Activated T-helper 17 cell treated with anti-CD3 and anti-CD28 coated beads, Interleukin-2, amount 50 U/mL, for 72 hours (primary cell): ENCODE measurements at places on chromosomes 1 and 21. TPM values are rescaled to one million over a fixed set of nuclear protein-coding genes. Genes with fewer than 3 reads are reported as not detected.

GRCh38 chr1:87264976-87265375 lies 63.7 kb upstream of the LMO4 start:
- no peak for ATAC-seq

- no peak for ATAC-seq
These were observed 36.1 kb downstream of the ST6GALNAC3 start for GRCh38 chr1:76110666-76111065.

- ATAC-seq, result no peak
These were observed 600.5 kb downstream of the LTN1 start for GRCh38 chr21:28391938-28392849.

DNA sequence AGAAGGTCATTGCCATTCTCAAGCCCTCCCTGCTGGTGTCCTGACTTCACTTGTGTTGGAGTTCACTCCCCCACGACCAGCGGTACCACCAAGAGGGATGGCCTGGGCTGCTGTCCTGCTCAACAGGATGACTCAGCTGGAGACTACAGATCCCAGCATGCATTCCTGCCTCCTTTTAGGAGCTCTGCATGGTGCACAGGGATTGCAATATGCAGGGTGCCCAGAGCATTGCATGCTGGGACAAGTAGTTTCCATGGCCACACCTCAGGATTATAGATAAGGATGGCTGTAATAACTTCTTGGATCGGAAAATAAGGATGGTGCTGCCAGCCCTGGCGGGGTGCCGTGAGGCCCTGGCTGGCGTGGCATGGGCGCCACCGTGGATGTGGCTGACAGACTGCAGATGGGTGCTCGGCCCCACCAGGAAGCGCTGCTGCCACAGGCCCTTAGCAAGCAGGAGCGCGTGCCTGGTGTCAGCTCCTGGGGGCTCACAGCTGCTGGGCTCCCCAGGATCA lies 150.0 kb downstream of the CASZ1 start:
- ATAC-seq, result no peak

- ATAC-seq, result peak; percentile 86
These were observed 141.1 kb upstream of the SAMSN1 start for GRCh38 chr21:14687268-14687625.

- ATAC-seq, result peak; percentile 14
These were observed 186.5 kb downstream of the TGFBR3 start for GRCh38 chr1:91699339-91699974.

- no peak for ATAC-seq
These were observed 15.9 kb downstream of the BMP8A start for GRCh38 chr1:39507230-39507928.

DNA sequence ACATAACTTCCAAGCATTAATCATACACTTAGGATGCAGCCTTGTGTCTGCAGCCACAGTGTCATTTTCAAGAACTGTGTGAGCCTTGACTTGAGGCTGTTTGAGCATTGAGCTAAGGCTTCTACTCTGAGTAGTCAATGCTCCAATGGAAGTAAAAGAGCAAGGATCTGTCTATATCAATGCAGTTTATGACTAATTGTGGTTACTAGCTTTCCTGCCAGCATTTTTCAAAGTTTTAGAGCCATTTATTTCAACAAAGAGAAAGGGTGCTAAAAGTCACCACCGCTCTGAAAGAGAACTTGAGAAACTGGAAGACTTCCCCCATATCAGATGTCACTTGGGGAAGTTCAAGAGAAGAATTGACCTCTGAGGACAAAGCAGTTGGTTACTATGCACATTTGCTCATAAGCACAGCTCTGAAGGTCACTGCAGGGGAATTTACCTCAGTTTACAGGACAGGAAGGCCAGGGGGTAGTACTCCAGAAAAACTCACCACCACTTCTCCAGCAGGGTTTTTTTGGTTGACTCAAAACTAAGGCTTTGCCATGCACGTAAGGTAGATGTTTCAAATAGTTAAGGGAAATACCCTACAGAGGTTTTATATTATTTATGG lies 24.5 kb upstream of the RGS1 start:
- ATAC-seq, result peak; percentile 85

DNA sequence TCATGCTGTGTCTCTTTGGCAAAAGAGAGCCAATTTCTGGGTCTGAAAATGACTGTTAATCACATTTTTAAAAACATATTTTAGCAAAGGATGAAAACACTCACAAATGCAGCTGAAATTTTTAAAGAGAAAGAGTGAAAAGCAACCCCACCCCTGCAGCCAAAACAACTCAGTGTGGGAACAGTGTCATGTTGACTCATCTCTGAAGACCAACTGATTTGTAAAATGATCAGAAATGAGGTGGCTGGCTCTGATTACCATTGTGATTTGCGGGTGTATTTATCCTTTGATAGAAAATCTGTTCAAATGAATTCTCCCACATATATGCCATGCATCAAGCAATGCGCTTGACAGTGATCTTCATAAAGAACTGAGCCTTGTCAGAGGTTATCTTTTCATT lies 287.0 kb upstream of the ESRRG start:
- ATAC-seq, result no peak

DNA sequence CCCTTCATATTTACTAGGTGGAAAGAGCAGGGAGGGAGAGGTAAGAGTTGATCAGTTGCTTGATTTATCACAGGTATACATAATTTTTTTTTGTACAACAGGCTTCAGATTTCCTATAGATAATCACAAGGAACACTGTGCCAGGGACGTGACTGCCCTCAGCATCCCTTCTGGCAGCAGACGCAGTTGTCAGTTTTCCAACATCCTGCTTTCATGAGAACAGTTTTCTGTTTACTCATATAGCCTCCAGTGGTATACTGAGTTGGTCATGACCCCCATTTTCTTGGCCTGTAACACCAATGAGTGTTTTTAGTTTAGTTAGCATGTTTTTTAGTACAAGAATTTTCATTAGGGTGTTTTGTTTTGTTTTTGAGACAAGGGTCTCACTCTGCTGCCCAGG lies 37.9 kb upstream of the PTPRF start:
- ATAC-seq, result no peak

DNA sequence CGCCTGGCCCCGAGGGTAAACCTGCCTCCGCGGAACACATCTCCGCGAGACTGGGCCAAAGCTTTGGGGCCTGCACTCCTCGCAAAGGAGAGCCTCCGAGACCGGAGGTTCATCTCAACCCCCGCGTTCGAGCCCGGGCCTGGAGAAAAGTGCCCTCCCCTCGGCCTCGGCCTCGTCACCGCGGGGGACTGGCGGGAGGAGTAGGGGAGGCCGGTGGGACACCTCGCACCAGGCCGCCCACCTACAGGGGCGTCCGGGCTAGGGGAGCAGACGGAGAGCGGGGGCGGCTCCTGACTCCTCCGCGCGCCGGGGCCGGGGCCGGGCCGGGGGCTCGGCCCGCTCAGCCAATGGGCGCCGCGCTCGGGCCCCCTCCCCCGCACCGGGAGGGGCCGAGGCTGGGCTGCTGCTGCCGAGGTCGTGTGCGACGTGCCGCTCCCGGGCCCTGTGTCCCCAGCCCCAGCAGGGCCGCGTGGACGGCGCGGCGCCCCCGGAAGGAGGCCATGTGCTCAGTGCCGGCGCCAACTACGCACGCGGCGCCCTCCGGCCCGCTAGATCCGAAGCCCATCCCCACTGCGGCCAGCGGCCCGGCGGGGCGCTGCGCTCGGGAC lies 684 bp downstream of the SLC2A1 start:
- peak; percentile 56 for ATAC-seq

- no peak for ATAC-seq
These were observed 61.5 kb upstream of the RGS2 start for GRCh38 chr1:192747301-192747700.

DNA sequence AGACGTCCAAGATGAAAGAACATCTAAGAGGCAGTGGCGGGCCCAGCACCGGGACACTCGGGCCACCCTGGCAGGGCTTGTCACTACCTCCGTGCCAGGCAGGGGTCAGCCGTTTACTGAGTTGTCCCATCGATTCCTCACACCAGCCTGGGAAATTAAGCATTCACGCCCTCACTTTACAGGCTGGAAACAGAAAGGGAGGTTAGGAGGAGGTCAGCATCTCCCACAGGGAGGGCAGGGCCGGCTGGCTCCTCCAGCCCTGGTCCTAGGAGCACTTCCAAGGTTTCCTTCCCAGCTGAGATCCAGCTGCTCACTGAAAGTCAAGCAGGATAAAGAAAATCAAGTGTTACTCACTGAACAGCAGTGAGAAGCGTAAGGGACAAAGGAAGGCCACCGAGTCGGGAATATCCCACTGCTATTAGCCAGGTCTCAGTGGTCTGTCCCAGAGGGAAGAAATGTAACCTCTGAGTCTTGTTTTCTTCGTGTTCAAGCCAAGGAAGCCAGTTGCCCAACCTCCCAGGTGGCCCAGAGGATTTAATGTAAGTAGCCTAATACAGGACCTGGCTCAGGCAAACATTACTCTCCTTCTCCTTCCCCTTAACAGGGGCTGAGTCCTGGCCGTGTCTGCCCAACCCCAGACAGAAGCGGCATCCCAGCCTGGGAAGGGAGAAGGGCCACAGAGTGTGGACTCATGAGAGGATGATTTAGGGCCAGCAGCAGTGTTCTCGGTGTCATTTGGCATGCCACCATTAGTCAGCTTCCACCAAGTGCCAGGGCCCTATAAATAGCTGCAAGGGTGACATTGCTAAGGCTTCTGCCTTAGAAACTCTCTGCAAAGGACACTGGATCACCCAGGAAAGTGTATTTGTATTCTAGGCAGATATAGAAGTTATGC lies 203.1 kb upstream of the GALNT2 start:
- ATAC-seq, result no peak

GRCh38 chr1:169107603-169108208 lies 1.2 kb downstream of the ATP1B1 start:
- ATAC-seq, result peak; percentile 54

- ATAC-seq, result no peak
These were observed 142.9 kb downstream of the FASLG start for GRCh38 chr1:172801771-172802322.

GRCh38 chr1:241485554-241485992 lies 34.0 kb downstream of the FH start:
- ATAC-seq, result peak; percentile 28

- ATAC-seq, result peak; percentile 71
These were observed 5.7 kb downstream of the GPR88 start for GRCh38 chr1:100543640-100544039.

- ATAC-seq, result no peak
These were observed 34.7 kb upstream of the ERO1B start for GRCh38 chr1:236316437-236316836.

DNA sequence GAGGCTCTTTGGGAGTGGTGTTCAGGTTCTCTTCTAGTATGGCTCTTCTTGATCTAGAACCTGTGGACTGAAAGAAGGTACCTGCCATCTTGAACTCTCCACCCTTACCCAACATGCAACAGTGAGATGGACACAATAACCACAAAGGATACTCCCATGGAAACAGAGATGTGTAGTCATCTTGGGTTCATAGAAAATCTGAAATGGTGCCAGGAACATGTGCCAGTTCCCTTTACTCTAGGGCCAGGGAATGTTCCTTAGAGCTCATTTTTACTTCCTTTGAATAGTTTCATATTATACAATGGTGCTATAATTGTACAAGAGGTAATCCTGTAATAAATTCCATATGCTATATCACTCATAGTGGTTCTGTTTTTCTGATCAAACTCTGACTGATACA lies 13.2 kb upstream of the SCYL3 start:
- no peak for ATAC-seq

- ATAC-seq, result no peak
These were observed 110.0 kb downstream of the GRIK3 start for GRCh38 chr1:36924282-36924811.

- no peak for ATAC-seq
These were observed 5.8 kb downstream of the RNU5D-1 start for GRCh38 chr1:44724955-44725698.

- no peak for ATAC-seq
These were observed 13.9 kb downstream of the SLAMF7 start for GRCh38 chr1:160752924-160753323.

DNA sequence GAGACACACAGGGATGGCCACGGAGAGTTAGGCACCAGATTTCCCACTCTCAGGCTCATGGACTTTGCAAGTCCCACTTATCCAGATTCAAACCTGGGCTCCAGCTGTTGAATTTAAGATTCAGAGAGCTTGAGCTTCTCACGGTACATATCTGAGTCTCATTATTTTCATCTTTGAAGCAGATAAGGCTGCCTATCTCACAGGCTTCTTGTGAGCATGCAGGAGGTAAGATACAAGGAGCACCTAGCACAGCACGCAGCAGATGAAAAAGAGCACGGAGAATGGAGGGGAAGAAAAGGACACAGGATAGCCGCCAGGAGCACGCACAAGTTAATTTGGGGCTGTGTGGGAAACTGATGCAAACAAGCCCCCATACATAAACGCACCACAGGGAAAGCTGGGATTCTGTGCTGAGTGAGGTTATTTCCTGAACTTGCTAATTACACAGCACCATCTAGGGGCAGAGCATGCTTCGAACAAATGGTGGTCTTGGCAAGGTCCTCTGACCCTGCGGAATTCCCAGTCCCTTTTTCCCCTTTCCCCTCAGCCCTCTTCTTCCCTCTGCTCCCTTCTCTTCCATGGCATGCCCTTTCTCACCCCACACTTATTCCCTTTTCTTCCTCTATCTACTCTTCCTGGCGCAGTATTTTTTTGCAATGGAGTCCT lies 134.7 kb upstream of the VANGL1 start:
- no peak for ATAC-seq

GRCh38 chr1:18802231-18802630 lies 57.2 kb downstream of the TAS1R2 start:
- no peak for ATAC-seq

GRCh38 chr21:45719177-45719802 lies 75.8 kb downstream of the PCBP3 start:
- ATAC-seq, result no peak

GRCh38 chr1:114299331-114299975 lies 145.8 kb upstream of the SYT6 start:
- no peak for ATAC-seq

DNA sequence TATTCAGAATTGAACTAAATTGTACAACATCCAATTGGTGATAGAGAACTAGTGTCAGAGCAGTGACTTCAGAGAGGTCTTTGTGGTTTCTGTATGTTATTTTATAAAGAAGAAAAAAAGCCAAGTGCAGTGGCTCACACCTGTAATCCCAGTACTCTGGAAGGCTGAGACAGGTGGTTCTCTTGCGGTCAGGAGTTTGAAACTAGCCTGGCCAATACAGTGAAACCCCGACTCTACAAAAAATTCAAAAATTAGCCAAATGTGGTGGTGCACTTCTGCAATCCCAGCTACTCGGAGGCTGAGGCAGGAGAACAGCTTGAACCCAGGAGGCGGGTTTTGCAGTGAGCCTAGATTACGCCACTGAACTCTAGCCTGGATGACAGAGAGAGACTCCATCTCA lies 90.7 kb downstream of the ASH1L start:
- no peak for ATAC-seq

The S100A7A gene
- total RNA-seq, result not detected

The AGRN gene
- 12.1 TPM for total RNA-seq

The C1orf74 gene
- 2.5 TPM for total RNA-seq

The ACTRT2 gene
- not detected for total RNA-seq

The OR10Z1 gene
- total RNA-seq, result not detected

The ST6GALNAC3 gene
- 0.30 TPM for total RNA-seq

The CELA2B gene
- not detected for total RNA-seq

The SLC45A1 gene
- total RNA-seq, result 0.42 TPM

The TARBP1 gene
- 20.7 TPM for total RNA-seq

The ZBTB48 gene
- total RNA-seq, result 22.0 TPM

The SPATA1 gene
- 1.7 TPM for total RNA-seq

The FNDC10 gene
- 1.1 TPM for total RNA-seq

The NEXN gene
- not detected for total RNA-seq

The CDC14A gene
- 31.0 TPM for total RNA-seq

The APOBEC4 gene
- total RNA-seq, result not detected
